Stimulated activated CD8-positive, alpha-beta memory T cell treated with anti-CD3 and anti-CD28 coated beads, Interleukin-4, amount 100 ng/mL, for 4 hours (primary cell): ENCODE measurements at places on chromosomes 16 and 17.

GRCh38 chr17:18157354-18157985 lies 26.2 kb upstream of the ALKBH5 start:
- no peak for DNase-seq

- DNase-seq, result no peak
Observed at GRCh38 chr17:48997103-48997826, at the start of gene IGF2BP1. IGF2BP1 (plus strand) TSS chr17:48997385; CDS start chr17:48997746, 361 bp downstream.

GRCh38 chr16:3573146-3573815 lies 3.9 kb downstream of the NLRC3 start:
- DNase-seq, result no peak

DNA sequence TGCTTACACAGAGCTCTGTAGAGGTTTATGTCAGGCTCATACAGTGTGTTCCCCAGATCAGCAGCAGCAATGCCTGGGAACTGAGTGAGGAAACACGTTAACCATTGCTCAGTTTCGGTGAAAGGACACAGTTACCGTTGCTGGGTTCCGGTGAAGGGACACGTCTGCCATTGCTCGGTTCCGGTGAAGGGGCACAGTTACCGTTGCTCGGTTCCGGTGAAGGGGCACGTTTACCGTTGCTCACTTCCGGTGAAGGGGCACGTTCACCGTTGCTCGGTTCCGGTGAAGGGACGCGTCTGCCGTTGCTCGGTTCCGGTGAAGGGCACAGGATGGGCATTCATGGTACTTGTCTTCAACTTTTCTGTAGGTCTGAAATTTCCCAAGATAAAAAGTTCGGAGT lies 81.7 kb downstream of the MRM3 start:
- DNase-seq, result no peak

GRCh38 chr17:64146418-64147109 lies 16.6 kb upstream of the ERN1 start:
- DNase-seq, result no peak

- no peak for DNase-seq
Observed at GRCh38 chr17:19392303-19392702, 5.3 kb upstream of the MFAP4 start.
